ENCODE measurements at places on chromosomes 11 and 22.

- no peak for DNase-seq
These were observed 48.6 kb downstream of the NXPE1 start for GRCh38 chr11:114511079-114511478.

GRCh38 chr11:4041731-4042391, 52.7 kb upstream of the RRM1 start:
- DNase-seq = no peak

DNA sequence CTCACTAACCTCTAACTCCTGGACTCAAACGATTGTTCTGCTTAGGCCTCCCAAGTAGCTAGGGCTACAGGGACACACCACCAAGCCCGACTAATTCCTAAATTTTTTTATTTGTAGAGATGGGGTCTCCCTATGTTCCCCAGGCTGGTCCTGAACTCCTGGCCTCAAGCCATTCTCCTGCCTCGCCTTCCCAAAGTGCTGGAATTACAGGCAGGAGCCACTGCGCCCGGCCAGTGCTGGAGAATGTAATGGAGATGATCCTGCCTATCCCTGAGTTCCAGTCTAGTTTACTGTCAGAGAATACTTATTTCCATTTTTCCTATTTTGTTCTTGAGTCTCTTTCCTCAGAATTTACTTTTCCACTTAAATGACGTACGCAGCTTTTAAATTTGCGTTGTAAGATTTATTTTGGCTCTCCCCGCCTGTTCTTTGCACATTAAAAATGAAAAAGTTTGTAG, at the start of gene CHEK1:
Gene CHEK1 (plus strand): TSS at position 408 of the 458 bp plus-strand sequence. CDS start 1,606 bp downstream, outside the sequence.
- DNase-seq = no peak

DNA sequence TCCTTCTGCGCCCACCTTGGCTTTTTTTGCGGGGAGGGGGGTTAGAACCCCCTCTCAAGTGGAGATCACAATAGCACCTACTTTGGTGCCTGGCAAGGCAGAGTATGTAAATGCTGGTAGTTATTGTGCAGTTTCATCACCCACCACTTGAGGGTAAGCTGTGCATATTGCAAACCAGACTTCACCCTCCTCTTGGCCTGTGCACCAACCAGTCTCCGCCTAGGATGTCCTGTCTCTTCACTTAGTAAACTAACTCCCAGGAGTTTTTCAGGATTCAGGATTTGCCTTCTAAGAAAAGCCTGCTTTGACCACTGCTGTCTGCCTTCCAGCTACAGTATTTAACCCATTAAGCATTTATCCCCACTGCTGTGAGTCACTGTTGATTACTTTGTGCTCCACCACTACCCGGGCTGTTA, 2.0 kb upstream of the UBXN1 start:
- DNase-seq = no peak

DNA sequence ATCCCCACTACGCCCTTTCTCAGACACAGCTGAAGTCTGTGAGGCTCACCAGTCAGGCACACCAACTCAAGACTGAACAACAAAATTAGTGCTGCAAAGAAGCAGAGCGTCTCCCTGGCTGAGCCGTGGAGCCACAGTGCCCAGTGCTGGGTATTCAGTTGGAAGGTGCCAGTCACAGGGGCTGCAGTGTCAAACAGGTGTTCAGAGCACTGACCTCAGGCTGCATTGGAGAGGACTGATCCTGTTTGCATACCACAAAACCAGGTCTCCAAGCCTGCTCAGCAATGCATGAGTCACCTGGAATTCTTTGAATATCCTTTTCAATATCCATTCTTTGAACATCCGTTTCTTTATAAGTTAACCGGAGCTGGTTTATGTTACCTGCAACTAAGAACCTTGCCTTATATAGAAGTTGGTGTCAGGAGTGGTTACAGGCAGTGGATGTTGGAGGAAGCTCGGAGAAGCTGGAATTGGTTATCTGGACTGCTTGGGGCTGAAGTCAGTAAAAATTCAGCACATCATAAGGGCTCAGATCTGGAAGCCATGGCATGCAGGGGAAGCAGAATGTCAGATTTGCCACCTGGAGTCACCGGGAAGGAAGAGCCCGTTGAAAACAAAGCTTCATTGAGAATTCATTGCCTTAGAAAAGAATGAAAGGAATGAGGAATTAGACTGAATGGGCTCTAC, 30.3 kb downstream of the PDGFB start:
- DNase-seq = no peak

- DNase-seq = no peak
These were observed 79.1 kb upstream of the LMO2 start for GRCh38 chr11:33970984-33971466.

DNA sequence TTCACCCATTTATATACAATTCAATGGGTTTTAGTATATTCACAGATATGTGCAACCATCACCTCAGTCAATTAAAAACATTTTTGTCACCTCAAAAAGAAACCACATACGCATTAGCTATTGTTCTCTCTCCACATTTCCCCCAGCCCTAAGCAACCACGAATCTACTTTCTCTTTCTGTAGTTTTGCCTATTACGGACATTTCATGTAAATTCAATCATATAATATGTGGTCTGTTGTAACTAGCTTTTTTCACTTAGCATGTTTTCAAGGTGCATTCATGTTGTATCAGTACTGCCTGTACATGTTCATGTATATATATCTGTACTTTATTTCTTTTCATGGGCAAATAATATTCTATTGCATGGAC, 104.7 kb upstream of the RRM1 start:
- no peak for DNase-seq

DNA sequence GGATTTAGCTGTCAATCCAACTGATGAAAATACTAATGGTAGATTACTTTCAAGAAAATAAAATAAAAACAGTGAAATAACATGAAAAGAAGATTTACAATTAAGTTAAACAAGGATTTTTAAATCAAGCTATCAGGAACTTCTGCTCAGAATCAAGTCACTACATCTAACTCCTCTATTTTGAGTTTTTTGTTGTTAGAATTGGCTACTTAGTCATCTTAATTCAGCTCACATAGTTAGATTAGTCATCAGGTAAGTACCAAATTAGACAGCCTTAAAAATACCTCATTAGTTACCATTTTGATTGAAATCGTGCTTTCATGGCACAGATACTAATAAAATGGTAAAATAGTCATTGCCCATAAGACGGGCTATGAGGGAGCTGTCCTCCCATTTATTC, 35.8 kb downstream of the BTG4 start:
- no peak for DNase-seq
